ENCODE measurements at places on chromosomes 5 and 9. TPM values are rescaled to one million over a fixed set of nuclear protein-coding genes. Genes with fewer than 3 reads are reported as not detected.

DNA sequence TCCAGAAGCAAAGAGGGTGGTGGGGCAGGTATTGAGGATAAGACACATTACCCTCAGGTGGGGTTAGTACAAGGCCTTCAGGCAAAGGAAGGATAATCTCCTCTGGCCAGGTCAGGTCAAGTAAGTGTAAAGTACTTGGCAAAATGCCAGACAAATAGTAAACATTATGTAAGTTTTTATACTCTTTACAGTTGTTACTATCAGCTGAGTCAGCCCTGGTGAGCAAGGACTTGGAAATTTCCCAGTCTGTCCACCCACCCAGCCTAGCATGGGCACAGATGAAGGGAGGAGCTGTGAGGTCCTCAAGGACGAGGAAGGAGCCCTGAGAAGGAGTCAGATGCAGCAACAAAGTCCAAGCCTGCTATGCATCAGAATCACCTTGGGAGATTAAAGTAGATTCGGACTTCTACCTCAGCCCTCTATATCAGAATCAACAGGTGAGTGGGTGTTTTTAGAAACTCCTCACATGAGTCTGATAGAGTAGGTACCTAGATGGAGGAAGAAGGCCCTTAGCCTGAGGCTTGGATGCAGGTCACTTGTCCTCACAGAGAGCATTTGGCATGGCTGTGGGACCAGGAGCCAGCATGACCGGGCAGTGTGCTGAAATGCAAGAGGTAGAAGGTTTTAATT, 50.2 kb upstream of the BARX1 start:
- no peak overlapping the region for H3K4me3 ChIP-seq
- DNase-seq = no peak
- H3K27me3 ChIP-seq = no peaks in the 10 kb centered on the region
- H3K27ac ChIP-seq = no peak overlapping the region
- no peaks in the 10 kb centered on the region for H3K4me1 ChIP-seq

DNA sequence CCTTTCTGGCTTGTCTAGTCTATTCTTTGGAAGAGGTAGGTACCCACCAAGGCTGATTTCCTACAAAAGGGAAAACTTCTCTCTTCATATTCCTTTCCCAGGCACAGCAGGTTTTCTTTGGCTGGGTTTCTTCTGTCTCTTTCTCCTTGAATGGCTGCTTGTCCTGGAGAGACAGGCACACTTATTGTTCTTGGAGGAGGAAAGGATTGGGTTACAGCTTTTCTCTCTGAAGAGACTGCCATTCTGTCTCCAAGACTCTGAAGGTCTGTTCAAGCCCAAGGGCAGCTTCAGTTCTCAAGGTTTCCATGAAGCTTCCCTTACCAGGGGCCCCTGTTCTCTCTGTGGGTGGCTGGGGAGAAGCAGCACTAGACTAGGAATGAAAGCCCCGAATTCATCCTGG, 33.9 kb downstream of the ACTBL2 start:
- no peaks in the 10 kb centered on the region for H3K4me1 ChIP-seq
- no peaks in the 10 kb centered on the region for H3K36me3 ChIP-seq
- no peak overlapping the region for H3K4me3 ChIP-seq
- DNase-seq = no peak

The WWC1 gene
- total RNA-seq = 33.2 TPM

DNA sequence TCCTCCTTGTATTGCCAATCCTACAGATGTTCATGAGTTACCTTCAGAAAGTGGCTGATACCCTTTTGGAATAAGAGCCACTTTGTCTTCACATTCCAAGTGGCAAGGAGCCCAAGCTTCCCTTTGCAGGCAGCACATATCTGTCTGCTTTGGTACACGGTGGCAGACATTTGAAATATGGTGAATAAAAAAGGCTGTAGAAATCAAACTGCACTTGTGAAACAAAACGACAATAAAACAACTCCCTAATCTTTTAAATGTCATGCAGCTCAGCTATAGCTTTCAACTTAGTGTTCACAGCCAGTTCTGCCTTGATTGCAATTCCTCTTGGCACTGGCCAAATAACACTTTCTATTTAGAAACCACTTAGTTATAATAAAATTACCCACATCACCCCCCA, 35.0 kb upstream of the DMAC1 start:
- H3K4me1 ChIP-seq = no peaks in the 10 kb centered on the region
- DNase-seq = no peak
- H3K27ac ChIP-seq = no peak overlapping the region
- H3K36me3 ChIP-seq = no peaks in the 10 kb centered on the region
- H3K4me3 ChIP-seq = no peak overlapping the region
- H3K27me3 ChIP-seq = no peaks in the 10 kb centered on the region

DNA sequence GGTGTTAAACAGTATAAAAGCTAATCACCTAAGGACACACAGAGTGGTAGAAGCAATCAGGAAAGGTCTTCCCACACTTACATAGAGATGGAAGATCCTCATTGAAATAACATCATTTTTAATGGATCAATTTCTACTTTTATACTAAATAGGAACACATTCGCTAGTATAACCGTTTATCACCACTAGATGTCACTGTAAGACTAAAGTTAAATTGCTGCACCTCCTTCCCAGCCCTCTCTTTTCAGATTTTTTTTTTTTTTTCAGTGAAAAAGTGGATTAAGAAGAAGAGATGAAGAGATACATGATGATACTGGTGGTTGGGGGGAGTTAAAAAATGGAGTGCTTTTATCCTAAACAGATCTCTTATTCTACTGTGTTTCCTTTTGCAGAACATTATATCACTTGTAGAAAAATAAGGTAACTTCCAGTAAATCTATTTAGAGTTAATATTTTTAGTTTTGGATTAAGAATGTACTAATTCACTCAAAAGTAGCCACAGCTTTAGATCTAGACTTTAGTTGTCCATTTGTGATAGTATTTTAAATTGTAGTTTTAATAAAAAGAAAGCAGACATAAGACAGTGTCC, 116.9 kb upstream of the ARRDC3 start:
- no peaks in the 10 kb centered on the region for H3K36me3 ChIP-seq
- no peak overlapping the region for H3K27ac ChIP-seq
- H3K4me3 ChIP-seq = no peak overlapping the region

The TMEM171 gene
- 1.7 TPM for total RNA-seq

The DIRAS2 gene
- total RNA-seq = 0.28 TPM

DNA sequence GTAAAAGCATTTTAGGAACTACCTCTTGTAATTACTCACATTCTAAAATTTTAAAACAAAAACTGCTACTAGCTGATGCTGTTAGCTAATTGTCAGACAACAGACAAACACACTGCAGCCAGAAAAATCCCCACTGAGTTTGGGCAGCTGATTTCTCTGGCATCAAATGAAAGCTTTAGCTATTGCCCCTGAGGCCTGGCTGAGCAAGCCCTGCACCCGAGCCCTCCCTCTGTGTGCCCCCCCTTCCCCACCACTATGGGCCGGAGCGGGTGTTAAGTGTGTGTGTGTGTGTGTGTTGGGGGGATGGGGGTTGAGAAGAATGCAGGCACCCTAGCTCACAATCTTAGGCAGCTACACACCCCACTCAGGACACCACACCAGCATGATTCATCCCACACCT, 2.4 kb downstream of the NEUROG1 start:
- no peak for DNase-seq
- H3K4me1 ChIP-seq = peaks cover 15% of the 10 kb centered on the region
- peaks cover 100% of the 10 kb centered on the region for H3K27me3 ChIP-seq
- H3K36me3 ChIP-seq = no peaks in the 10 kb centered on the region

DNA sequence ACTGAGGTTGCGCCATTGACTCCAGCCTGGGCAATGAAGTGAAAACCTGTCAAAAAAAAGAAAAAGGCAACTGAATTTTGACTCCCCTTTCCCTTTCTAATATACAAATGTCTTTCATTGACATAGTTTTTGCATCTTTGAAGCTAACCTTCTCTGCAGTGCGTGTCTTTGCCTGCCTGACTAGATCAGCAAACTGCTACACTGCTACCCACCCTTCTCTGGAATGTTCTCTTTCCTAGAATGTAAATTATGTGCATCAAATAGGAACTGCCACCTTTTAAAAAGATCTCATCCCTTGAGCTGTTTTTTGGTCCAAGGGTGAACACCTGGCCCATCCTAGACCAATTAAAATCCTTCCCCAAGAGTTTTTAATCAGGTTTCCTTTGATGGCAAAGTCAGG, 127.6 kb downstream of the SLC28A3 start:
- DNase-seq = no peak
- no peak overlapping the region for H3K4me3 ChIP-seq

DNA sequence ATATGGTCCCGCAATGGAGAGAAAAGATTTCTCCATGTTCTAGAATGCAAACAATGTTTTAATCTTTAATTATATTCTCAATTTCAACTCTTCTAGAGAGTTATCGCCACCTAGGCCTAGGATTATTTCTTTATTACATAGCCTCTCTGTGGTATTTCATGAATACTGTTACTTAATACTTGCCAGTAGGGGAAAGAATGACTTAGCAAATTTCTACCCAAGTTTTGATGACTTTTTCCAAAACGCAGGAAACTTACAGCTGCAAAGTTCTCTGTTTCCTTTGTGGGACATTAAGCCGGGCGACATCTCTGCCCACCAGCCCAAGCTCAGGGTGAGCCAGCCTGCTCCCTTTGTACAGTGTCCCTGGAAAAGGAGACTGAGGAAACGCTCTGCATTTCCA, 73.8 kb downstream of the MED27 start:
- H3K4me1 ChIP-seq = peaks cover 52% of the 10 kb centered on the region
- no peaks in the 10 kb centered on the region for H3K36me3 ChIP-seq
- DNase-seq = no peak
- no peaks in the 10 kb centered on the region for H3K27me3 ChIP-seq
- H3K4me3 ChIP-seq = no peak overlapping the region

GRCh38 chr9:131320031-131320685, 30.6 kb downstream of the PLPP7 start:
- H3K4me3 ChIP-seq = no peak overlapping the region
- DNase-seq = no peak
- H3K4me1 ChIP-seq = no peaks in the 10 kb centered on the region
- no peak overlapping the region for H3K27ac ChIP-seq
- H3K36me3 ChIP-seq = no peaks in the 10 kb centered on the region

DNA sequence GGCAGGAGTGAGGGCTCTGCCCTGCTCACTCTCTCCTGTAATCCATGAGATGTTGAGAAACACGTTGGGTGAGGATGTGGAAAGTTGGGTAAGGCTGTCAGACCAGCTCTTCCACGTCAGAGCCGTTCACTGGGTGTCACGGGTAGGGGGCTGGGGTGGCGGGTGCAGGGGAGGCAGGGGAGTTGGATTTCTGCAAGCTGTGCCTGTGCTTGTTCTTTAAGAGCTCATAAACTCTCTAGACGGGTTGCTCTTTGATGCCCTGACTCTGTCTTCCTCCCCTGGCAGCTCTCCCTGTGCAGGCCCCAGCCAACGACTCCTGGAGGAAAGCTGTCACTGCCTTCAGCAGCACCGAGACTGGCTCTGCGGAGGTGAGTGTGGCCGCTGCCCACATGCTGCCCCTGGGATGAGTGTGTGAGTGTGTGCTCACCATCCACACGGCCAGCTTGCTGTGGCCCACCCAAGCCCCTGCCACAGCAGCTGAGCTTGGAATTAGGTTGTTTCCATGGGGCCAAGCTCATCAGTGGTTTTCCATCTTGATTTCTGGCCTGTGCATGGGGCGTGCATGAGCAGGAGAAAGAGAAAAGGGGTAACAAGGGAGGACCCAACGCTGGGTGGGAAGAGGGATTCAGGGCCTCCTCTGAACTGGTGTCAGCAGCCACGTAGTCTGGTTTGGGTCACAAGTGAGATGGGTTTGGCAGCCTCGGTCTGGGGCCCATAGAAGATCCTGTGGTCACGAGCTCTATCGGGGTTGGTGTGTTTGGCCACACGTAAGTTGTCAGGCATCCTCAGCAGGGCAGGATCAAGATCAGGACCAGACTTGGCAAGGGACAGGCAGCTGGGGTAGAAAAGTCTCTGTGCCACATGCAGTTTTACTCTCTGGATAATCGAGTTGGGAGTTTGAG, 21.0 kb upstream of the POMT1 start:
- no peaks in the 10 kb centered on the region for H3K4me1 ChIP-seq
- peaks cover 64% of the 10 kb centered on the region for H3K36me3 ChIP-seq
- H3K27ac ChIP-seq = peak overlapping the region; percentile 39
- DNase-seq = no peak
- H3K27me3 ChIP-seq = no peaks in the 10 kb centered on the region

The GRXCR2 gene
- not detected for total RNA-seq

DNA sequence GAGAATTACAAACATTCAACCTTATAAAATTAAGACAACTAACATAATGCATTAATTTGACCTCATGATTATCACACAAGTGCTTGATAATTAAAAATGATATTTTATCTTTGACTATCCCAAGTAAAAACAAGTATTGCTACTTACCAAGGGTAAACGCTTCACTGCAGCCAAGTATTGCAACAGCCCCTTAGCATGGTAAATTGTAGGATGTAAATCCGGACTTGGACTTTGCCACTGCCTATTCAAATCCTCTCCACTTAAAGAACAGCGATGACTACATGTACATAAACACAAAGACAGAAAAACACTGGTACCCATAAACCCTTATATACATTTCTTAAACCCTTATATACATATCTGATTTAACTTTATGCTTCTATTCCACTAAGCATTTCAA, 155.1 kb downstream of the AGTPBP1 start:
- H3K27me3 ChIP-seq = no peaks in the 10 kb centered on the region
- no peak overlapping the region for H3K27ac ChIP-seq
- no peaks in the 10 kb centered on the region for H3K36me3 ChIP-seq
- no peak overlapping the region for H3K4me3 ChIP-seq
- H3K4me1 ChIP-seq = no peaks in the 10 kb centered on the region
- no peak for DNase-seq

DNA sequence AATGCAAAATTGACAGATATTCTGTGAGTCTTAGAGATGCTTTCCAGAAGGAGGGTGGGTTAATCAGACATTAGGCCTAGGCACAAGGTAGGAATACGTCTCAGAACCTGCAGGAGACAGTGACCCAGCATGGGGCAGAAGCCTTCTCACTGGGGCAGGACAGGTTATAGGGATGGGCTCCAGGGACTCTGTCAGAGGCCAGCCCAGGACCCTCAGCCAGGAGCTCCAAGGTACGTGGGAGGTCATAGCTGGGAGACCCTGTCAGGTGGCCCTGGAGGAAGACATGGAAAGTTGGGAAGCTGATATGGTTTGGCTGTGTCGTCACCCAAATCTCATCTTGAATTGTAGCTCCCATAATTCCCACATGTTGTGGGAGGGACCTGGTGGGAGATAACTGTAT, 450.4 kb downstream of the GADD45G start:
- DNase-seq = no peak
- H3K27me3 ChIP-seq = no peaks in the 10 kb centered on the region
- no peaks in the 10 kb centered on the region for H3K4me1 ChIP-seq
- H3K36me3 ChIP-seq = no peaks in the 10 kb centered on the region
- no peak overlapping the region for H3K4me3 ChIP-seq
- no peak overlapping the region for H3K27ac ChIP-seq

GRCh38 chr5:139104577-139105276, 93.4 kb downstream of the SIL1 start:
- H3K36me3 ChIP-seq = no peaks in the 10 kb centered on the region
- no peak overlapping the region for H3K27ac ChIP-seq
- H3K27me3 ChIP-seq = no peaks in the 10 kb centered on the region
- H3K4me1 ChIP-seq = peaks cover 25% of the 10 kb centered on the region

Measured in GM23338 (cell line).